HT-29 (cell line): ENCODE measurements at places on chromosomes 13 and 19. TPM values are rescaled to one million over a fixed set of nuclear protein-coding genes. Genes with fewer than 3 reads are reported as not detected.
A peak's percentile ranks its signal among the peaks of the same experiment; 100 is the strongest.

Gene OR7A5
- not detected in 2 replicates for total RNA-seq

- DNase-seq, result no peak
Observed at GRCh38 chr13:113315992-113316391, 19.0 kb downstream of the LAMP1 start.

DNA sequence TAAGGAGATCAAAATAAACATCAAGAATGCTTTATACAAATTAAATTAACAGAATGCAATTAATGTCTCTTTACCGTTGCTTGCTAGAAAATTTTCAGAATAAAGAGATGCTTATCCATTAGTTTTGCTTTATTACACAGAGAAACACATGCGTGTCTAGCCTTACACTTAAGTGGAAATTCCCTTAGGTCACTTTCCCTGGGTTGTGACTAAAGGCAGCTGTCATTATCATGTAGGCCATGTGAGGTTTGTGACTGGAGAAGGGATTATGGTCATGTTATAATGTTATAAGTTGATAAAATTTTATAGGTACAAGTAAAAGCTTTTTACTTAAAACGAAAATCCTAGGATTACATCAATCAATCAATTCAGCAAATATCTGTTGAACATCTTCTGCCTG, 121.0 kb downstream of the KCNRG start:
- no peak for DNase-seq

DNA sequence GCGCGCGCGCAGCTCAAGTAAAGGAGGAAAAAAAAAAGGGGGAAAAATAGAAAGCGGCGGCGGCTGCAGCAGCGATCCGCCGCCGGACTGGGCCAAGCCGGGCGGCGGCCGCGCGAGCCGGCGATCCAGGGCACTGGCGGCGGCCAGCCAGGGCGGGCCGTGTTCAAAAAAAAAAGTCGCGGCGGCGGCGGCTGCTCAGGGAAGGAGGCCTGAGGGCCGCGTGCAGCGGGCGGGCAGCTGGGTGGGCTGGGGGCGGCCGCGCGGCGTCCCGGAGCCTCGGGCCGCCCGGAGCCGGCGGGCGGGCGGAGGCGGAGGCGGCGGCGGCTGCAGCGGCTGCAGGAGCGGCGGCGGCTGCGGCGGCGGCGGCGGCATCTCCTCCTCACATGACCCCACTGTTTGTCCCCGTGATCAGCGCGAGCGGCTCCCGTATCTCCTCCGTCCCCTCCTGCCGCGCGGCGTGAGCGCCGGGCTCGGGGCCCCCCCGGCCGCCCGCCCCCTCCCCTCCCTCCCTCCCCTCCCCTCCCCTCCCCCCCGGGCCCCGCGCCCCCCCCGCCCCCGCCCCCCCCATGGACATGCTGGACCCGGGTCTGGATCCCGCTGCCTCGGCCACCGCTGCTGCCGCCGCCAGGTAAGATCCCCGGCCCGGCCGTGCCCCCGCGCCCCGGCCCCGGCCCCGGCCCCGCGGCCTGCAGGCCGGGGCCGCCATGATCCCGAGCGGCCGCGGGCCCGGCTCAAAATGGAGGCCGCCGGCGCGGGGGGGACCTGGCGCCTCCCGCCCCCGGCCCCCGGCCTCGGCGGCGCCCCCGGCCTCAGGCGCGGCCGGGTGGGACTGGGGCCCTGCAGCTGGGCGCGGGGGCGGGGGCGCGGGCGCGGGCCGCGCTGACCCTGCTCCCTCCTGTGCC, at the start of gene USF2:
USF2 (plus strand) TSS at position 427 of the 902 bp plus-strand sequence; CDS start at position 567, 140 bp downstream.
- DNase-seq, result peak; percentile 74

GRCh38 chr19:3055741-3056416, 6.4 kb downstream of the TLE5 start:
- peak; percentile 56 for DNase-seq

Gene TEKTIP1
- total RNA-seq, result not detected in 2 replicates

GRCh38 chr13:29977476-29978120, 127.2 kb upstream of the UBL3 start:
- no peak for DNase-seq

Gene SOX1
- not detected in 2 replicates for total RNA-seq

DNA sequence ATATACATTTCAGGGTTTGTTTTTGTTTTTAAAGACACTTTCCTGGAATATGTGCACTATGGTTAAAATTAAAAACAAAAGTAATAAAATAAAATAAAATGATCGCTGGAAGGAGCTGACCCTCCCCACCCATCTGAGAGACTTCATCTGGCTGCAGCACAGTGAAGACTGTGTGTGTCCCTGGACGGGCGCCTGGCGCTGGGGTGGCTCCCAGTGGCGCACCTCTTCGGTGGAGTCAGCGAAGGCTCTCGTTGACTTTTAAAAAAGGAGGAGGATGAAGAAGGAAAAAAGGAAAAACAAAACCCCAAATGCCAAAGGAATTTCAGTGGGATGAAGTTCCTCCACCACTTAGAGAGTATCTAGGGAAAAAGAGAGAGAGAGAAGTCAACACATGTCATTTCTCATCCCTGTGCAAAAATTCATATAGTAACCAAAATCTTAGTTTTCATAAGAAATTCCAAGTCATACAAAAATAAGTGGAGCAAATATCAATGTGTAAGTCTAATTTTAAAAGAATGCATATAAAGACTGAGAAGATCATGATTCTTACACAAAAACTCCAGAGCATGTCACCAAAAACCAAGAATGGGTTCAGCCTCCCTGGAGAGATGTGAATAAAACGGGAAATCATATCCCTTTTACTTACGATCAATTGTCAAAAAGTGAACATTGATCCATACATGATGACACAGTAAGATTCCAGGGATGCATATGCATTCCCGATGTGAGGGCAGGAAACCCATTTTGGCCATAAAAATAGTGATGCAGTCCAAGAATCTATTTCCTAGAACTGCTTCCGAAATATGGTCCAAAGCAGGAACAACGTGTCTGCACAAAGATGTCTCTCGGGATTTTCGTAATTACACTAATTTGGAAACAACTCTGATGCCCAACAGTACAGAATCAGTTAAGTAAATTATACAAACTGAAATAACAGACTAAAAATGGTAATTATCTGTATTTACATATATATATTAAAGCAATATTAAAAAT, 123.8 kb downstream of the STK24 start:
- DNase-seq, result no peak

DNA sequence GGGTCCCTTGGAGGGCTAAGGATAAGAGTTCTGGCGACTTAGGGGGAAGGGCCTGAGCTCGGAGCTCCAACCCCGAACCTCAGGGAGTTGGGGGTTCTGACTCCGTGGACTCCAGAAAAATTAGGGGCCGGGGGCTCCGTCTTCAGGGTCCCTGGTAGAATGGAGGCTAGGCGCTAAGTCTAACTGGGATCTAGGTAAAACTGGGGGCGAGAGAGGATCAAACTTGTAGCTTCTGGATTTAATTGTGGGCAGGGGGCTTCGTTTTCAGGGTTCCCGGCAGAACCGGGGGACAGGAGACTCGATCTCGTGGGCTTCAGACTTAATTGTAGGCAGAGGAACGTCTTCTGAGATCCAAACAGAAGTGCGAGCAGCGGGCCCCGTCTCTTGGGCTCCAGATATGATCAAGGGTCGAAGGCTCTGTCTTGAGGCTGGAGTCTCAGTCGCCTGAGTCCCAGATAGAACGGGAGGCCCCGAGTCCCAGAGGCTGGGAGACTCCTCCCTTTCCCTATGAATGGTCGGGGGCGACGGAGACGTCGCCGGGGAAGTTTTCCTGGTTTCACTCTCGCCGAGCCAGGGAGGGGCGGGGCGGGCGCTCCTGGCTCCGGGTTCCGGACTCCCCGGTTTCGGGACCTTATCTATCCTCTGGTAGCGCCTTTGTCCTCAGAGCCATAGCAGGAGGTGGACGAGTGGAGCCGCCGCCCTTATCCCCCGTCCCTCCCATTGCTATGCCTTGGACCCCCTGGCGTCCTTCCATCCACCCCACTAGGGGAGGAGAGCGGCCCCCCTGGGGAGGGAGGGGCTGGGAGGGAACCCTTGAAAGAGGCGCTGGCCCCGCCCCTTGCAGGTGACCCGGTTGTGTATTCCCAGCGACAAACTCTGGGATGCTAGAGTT, 1.3 kb downstream of the NECTIN2 start:
- peak; percentile 96 for DNase-seq

DNA sequence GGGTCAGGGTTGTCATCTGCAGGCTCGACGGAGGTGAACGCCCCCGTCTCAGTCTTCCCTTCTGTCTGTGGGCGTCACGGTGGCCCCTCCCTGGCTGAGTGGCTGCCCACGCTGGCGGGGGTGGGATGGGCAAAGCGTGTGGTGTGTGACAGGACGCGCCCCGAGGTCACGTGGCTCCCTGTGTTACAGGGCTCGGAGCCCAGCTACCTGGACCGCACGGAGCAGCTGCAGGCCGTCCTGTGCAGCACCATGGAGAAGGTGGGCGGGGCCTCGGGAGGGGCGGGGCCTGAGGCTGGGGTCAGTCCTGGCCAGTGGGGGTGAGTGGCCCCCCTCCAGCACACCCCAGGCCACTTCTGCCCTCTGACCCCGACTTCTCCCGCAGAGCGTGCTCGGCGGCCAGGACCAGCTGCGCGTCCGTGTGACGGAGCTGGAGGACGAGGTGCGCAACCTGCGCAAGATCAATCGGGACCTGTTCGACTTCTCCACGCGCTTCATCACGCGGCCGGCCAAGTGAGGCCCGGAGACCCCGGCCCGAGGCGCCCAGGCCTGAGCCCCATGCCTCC, 6.3 kb upstream of the GRIN3B start:
- no peak for DNase-seq
